ENCODE measurements at places on chromosomes 16 and 17.

- DNase-seq = peak; percentile 95
Observed at GRCh38 chr17:5281814-5282641, at the start of gene RABEP1. RABEP1 (plus strand) TSS chr17:5282284; CDS start chr17:5282487, 203 bp downstream.

DNA sequence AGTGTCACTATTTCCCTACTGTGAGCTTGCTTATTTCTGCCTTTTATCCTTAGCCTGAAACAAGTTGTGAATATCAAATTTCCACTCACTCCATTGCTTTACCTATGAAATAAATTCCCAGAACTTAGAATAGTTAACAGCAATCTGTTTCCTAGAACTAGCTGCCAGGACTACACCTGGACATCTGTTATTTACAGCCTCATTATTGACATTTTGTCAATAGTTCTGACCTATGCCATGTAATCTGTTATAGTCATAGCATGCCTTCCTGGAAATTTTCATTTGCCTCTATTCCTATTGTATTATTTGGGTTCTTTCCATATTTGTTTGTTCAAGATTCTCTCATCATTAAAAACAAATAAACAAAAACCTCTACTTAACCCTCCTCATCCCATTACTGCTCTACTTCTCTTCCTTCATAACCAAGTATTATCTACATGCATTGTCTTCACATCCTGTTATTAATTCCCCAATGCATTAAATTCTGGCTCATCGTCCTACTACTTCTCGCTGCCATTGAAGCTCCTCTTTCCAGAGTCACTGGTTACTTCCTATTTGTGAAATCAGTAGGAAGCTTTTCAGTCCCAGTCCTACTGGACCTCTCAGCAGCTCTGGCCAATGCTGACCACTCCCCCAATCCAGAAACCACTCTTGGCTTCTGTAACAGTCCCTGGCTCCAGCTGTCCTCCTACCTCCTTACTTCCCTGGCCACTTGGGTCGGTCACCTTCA, 55.3 kb downstream of the PIGL start:
- DNase-seq = no peak

GRCh38 chr17:74343121-74343520, 17.1 kb downstream of the KIF19 start:
- no peak for DNase-seq

GRCh38 chr17:10804546-10804945, 647 bp upstream of the TMEM238L start:
- DNase-seq = peak; percentile 57

DNA sequence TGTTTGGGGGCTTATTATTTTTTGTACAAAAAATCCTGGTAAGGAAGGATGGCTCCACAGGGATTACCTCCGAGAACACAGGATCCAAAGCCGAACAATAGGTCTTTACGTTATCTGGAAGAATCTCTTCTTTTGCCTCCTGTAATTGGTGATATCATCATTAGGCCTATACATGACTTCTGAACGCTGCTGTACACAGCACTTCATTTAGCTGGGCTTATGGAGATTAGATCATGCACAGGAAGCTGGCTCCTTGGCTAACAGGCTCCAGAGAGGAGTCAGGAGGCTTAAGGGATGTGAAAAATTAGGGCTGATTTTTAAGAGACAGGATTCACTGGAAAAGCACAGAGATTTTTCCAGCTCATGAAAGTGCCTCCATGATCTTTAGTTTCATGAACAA, 54.7 kb downstream of the TANGO6 start:
- peak; percentile 78 for DNase-seq

- DNase-seq = no peak
Observed at GRCh38 chr17:47200325-47200664, 8.9 kb upstream of the MYL4 start.

DNA sequence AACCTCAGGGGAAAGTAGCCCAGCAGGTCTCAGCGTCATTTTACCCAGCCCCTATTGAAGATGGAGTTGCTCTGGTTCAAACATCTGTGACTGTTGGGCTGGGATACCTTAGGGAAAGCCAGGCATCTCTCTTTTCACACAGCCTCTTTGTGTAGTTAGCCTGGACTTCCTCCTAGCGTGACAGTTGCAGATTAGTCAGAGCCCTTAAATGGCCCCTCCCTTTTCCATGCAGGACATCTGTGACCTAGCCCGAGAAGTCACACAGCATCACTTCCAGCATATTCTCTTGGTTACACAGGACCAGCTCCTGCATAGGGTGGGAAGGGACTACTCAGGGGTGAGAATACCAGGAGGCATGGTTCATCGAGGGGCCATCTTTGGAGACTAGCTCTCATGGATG, 375.0 kb upstream of the RBFOX1 start:
- DNase-seq = peak; percentile 81

DNA sequence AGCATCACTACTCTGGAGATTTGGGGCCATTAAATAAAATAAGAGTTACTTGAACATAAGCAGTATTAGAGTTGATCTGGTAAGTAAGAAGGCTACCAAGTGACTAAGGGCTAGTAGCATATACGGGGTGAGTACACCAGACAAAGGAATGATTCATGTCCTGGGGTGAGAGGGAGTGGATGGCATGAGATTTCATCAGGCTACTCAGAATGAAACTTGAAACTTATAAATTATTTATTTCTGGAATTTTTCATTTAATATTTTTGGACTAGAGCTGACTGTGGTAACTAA, 2.3 kb downstream of the SLFN5 start:
- no peak for DNase-seq

- no peak for DNase-seq
Observed at GRCh38 chr17:19733953-19734526, 14.1 kb downstream of the ALDH3A1 start.

GRCh38 chr16:72744076-72744793, 303.7 kb downstream of the ZFHX3 start:
- DNase-seq = no peak

- DNase-seq = no peak
Observed at GRCh38 chr16:71789136-71789535, 19.5 kb downstream of the AP1G1 start.

DNA sequence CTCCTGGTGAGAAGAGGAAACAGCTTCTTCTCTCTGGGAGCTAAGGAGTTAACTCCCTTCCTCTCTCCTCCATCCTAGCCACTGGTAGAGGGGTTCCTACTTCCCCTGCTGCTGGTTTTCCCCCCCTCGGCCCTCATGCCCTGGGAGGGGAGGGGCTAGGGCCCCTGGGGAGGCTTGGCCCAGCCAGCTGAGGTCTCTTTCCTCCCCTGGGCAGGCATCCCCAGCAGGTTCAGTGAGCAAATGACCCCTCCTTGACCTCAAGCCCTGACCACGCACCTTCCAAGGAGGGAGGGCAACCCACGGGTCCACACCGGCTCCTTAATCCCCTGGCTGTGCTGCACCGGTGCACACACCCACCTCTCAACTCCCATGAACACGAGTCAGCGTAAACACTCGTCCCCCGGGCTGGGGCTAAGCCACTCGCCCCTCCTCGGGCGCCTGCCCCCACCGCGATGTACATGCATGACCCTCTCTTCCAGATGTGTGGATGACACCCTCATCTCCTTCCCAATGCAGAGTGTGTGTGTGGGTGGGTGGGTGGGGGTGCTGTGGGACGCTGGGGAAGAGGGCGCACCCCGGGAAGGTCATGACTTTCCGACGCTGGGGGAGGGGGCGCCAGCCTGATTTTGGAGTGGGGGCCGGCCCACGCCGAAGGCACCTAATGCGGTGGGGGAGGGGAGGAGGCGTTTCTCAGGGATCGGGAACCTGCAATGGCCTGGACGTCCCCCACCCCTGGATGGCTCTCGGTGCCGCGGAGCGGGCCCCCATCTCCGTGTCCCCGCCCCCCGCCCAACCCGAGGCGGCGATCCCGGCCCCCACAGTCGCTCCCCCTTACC, 33.7 kb downstream of the SRCIN1 start:
- peak; percentile 54 for DNase-seq

GRCh38 chr16:27917949-27918348, 145.6 kb downstream of the GSG1L start:
- DNase-seq = no peak

DNA sequence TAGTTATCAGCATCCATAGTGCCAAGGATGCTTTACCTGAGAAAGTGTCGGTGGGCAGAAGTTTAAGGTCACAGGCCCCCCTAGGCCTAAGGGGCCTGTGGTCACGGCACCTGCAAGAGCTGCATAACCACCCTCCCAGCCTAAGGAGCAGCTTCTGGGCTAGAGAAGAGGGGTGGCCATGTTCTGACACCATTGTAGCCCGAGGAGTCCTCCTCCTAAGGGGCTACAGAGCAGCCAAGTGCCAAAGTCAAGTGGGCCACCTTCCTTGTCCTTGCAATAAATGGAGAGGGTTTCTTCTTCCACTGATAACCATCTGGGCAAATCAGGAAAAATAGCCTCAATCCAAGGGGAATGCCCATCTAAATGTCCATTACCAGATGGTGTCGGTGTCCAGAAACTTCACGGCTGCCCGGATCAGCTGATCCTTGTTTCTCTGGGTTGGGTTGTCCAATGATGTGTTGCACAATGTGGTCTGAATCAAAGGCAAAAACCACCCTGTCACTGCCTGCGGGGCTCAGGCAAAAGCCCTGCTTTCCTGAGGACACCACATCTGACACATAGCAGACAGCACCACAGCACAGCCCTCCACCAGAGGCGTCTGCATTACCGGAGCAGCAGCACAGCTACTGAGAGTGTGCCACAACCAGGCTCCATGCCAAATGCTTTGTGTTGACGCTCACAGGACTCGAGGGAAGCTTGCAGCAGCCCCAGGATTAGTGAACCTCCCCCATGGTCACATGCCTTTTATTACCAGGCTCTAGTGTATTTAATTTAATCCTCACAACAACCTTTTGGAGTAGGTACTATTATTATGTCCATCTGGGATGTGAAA, 12.8 kb downstream of the ATPAF2 start:
- DNase-seq = peak; percentile 57

GRCh38 chr17:2050300-2051060, 4.4 kb upstream of the HIC1 start:
- DNase-seq = peak; percentile 86

DNA sequence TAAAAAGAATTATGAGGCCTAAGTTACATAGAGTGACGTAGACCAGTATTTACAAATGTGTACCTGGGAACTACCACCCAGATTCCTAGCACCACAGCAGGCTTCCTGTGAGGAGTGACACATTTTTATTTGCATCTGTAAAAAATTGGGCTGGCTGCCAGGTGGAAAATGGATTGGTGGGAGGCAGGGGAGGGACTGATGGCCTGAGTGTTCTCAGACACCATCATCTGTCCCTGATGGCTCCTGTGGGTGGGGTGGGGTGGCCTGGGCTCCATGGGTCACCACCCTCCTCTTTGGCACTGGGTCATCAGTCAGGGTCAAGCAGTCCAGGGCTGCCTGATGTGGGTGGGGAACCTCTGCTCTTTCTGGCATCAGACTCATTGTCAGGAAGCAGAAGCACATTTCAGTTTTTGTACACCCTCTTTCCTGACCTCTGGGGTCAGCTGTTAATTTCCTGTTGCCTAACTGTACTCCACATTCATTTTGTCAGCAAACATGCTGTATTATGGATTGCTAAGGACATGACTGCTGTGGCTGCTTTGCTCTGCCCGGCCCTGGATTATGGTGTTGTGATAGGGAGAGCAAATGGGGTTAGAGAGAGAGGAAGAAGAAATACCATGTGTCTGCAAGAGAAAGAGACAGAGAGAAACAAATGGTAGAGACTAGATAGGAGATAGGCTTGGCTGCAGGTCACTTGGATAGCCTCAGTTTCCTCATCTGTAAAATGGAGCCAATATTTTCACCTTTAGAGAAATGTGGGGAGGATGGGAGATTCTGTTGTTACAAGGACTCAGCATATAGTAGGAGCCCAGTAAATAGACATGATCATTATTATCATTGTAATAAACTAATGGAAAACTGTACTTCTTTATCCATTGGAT, 11.6 kb upstream of the MFAP4 start:
- peak; percentile 22 for DNase-seq

GRCh38 chr17:74212913-74213791, at the start of gene TTYH2:
TTYH2 (plus strand) TSS chr17:74213571; CDS start chr17:74213588, 17 bp downstream.
- DNase-seq = peak; percentile 95

- DNase-seq = no peak
Observed at GRCh38 chr17:36542755-36543154, 2.0 kb upstream of the GGNBP2 start.

DNA sequence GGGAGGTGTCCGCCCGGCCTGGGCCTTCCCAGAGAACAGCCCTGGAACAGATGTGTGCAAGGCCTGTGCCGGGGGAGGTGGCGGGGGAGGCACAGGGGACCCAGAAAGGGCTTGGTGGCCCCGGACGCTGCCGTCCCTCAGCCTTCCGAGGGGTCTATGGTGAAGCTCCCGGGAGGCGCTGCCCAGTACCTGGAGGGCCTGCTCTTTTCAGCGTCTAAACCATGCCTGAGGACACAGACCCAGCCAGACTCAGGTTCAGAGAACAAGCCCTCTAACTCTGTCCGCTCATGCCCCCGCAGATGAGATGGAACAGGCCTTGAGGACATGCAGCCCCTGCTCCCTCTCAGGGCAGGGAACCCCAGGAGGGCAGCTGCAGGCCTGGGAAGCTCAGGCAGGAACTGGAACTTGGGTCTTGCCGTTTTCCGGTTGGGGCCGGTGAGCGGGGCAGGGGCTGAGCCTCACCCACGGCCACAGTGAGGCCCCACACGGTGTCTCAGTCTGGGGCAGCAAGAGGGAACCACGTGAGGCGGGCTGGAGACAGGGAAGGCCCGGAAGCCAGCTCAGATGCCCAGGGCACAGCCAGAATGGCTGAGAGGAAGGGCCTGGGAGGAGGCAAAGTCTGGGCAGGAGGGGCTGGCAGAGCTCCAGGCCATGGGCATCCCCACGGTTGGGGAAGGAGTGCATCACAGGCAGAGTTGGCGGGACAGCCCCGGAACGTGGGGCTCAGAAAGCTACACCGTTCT, 12.5 kb downstream of the SLC16A3 start:
- DNase-seq = no peak

All from NCI-H82 (cell line).